Caco-2 (cell line): ENCODE measurements at places on chromosomes 5 and 9.

DNA sequence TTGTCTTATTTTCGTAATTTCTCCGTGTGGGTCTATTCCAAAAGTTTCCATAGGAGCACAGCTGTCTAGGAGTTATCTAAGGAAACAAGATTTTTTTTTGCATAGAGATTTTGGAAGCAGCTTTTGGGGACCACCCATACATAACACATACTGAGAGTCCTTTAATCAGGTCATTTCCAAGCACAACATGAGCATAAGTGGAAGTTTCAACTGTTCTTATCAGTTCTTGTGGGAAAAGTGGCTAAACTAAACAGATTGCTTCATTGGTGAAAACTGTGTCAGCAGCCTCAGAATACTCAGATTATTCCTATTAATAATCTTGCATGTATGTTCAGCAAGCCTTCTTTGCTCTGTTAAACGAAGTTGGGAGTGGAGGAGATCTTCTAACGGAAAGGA lies 153.6 kb upstream of the TYRP1 start:
- DNase-seq, result no peak

- DNase-seq, result no peak
These were observed 29.2 kb downstream of the PROP1 start for GRCh38 chr5:177966839-177967166.

DNA sequence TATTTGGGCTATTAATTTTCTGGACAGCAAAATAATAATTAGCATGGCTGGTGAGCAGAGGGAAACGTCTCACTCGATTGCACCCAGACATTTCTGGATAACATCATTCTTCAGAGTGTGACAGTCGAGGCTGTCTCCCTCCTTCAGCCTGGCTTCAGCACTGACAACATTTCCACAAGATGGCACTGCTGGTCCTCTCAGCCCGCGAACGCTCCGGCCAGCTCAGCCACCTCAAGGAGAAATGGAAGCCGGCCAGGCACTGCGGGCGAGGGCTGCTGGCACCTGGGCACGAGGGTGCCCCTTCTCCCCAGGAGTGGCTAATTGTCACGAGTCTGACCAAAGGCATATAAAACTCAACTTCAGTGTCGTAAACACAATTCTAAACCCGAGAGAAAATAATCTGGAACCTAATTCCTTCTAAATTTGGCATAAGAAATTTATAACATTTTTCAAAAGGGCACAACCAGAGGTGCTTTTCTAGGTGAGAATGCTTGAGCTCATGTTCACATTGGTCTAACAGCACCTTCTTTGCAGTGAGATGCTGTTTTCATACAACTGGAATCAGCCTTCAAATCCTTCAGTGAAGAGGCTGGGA lies 65.9 kb downstream of the DAP start:
- DNase-seq, result peak; percentile 63

DNA sequence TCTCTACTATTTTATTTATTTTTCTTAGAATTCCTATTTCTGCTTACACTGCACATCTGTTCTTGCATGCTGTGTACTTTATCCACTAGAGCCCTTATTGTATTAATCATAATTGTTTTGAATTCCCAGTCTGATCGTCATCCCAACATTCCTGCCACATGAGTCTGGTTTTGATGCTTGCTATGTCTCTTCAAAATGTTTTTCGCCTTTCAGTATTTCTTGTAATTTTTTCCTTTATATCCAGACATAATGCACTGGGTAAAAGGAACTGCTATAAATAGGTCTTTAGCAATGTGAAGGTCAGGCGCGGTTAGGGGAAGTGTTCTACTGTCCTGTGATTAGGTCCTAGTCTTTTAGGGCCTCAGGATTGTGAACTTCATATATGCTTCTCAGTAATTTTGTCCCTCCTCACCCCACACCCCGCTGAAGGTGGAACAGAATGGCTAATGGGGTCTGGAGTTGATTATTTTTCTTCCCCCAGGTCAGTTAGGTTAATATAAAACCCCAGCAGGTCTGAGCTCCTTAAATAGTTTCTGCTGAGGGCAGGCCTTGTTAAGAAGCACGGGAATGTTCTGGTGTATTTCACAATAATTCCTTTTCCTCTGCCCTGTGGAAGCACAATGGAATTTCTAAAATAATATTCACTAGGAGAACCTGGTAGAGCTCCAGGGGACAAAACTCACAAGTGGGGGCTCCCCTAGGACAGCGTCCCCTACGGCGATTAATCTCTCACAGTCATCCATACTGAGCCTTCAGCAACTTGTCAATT lies 146.6 kb upstream of the TUT7 start:
- no peak for DNase-seq

DNA sequence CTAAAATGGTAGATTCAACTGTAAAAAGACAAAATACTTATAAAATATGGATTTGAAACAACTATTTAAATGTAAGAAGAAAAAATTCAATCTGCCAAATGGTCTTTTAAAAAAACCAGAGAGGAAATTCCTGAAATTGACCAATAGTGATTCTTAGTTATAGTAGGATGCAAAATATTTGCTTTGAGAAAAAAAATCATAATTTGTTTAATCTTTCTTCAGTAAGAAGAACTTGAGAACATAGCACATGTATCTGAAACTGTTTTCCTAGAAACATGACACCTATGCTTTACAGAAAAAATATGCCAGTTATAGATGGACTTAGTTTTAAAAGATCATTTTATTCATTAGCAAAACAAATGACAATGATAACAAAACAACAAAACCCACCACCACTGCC lies 186.9 kb upstream of the CD180 start:
- no peak for DNase-seq

- DNase-seq, result no peak
These were observed 198.6 kb downstream of the PAX5 start for GRCh38 chr9:36835271-36835996.

DNA sequence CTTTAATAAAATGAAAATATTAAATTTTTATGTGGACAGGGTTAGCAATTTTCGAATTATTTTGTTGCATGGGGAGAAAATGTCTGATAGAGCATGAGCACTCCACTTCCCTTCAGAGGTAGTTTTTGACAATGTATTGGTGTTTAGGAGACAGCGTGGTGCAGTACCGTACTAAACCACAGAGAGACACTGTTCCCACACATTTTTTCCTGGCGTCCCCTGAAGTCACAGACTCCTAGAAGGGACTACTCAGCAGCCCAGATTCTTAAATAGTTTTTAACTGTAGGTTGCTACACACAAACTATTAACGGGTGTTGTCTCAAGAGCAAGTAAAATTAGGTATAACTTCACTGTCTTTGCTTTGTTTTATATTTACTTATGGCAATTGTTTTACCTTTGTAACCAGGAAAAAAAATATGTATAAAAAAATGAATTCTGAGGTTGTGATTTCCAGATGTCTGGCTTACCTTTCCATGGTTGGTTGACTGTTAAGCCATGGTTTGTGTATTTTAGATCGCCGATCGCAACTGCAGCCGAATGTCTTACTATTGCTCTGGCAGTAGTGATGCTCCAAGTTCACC lies 171.2 kb downstream of the DOCK8 start:
- DNase-seq, result peak; percentile 55

GRCh38 chr9:123354806-123355508 lies 1.0 kb upstream of the CRB2 start:
- no peak for DNase-seq

GRCh38 chr9:122821278-122821943 lies 7.0 kb downstream of the PDCL start:
- DNase-seq, result no peak

- no peak for DNase-seq
These were observed 21.0 kb downstream of the NIPBL start for GRCh38 chr5:36897616-36898015.

DNA sequence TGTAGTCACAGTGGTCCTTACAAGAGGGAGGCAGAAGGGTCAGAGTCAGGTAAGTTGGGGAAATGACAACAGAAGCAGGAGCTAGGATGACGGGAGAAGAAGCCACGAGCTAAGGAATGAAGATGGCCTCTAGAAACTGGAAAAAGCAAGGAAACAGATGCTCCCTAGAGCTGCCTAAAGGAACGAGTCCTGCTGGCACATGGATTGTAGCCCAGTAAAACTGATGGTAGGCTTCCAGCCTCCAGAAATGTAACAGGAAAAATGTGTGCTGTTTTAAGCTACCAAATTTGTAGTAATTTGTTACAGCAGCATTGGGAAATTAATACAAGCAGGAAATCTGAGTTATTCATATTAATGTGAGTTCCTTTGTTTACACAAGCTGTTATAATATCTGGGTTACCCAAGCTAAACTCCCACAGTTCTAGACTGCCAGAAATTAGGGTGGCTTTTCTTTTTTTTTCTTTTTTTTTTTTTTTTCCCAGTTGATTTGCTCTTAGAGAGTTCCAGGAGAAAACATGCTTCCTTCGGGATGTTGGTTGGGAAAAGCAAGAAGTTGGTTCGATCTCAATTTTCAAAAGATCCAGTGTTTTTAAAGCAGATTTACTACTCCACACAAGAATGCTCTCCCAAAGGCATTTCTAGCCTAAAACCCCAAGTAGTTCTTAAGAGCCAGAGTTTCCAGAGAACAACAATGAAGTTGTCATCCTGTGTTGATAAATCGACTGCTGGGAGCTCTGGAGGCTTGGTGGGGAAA lies 400.0 kb upstream of the SLC24A2 start:
- no peak for DNase-seq

GRCh38 chr5:88829775-88830174 lies 53.2 kb downstream of the MEF2C start:
- DNase-seq, result no peak

- DNase-seq, result no peak
These were observed 250.6 kb downstream of the ARRDC3 start for GRCh38 chr5:91132550-91132949.

DNA sequence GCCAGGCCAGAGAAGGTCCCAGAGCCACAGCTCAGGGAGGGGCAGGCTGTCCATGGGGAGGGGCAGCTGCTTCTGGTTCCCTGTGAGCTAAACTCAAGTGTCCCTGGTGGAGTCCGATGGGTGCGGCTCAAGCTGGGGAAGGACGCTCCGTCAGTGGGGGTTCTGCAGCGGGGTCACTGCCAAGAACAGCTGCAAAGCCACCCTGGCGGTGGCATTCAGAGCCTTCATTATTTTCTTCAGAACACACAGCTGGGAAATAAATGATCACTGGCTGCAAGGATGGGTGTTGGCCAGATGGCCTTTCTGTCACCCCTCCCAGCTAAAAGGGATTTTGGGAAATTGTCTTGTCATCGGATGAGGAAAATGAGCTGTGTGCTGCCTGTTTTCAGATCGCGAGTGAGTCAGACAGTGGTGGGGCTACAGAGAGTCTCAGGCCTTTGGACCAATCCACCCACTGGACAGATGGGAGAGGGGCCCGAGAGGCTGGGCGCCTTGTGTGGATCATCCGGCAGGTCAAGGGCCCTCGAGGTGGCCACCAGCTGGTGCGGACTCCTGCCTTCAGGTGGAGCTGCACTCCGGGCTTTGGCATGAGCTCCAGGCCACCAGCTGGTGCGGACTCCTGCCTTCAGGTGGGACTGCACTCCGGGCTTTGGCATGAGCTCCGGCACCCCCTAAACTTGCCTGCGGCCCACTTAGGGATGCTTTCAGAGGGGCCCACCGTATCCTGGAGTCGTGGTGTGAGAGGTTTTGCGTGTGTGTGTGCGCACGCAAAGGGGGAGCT lies 17.9 kb upstream of the GFPT2 start:
- DNase-seq, result no peak

DNA sequence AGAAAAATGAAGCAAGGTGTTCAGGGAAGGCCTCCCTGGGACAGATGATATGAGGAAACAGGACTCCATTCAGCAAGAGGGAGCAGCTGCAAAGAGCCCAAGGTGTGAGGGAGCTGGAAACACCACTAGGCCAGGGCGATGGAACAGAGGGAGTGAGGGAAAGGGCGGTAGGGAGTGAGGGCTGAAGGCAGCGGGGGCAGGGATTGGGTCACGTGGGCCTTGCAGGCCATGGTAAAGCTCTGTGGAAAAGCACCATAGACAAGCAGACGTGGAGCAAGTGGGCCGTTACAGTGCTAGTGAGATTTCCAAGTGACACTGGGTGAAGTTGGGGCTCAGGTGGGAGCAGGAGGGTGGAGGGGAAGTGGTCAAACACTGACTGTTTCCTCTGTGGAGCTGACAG lies 10.8 kb upstream of the PRRC1 start:
- DNase-seq, result no peak

- peak; percentile 58 for DNase-seq
These were observed 9.7 kb downstream of the ORM2 start for GRCh38 chr9:114339130-114339908.

DNA sequence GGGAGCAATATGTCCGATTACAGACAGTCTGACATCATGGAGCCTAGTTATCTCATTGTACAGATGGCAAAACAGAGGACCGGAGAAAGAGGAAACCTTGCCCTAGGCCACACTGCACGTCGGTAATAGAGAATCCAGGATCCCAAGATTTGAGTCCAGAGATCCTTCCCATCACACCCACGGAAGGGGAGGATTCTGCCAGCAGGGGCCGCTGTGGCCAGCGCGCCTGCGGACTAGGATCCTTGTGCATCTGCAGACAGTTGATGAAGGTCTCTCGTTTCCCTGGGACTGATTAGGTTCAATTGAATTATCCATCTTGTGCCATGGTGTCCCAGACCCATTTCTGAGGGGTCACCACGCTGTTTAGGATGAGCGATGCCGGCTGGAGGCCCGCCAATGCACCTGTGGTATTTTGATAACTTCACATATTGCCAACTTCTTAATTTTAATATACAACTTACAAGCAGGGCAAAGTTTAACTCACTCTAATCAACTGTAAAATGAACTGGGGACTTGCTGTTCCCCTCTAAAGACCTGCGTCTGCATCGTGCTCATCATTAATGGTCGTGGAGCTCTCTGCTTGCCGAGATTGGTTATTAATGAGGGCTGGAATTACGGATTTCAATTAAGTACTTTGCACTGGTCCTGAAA lies 592.7 kb upstream of the BRINP1 start:
- DNase-seq, result no peak

GRCh38 chr9:26551451-26551850 lies 341.2 kb downstream of the CAAP1 start:
- DNase-seq, result no peak

DNA sequence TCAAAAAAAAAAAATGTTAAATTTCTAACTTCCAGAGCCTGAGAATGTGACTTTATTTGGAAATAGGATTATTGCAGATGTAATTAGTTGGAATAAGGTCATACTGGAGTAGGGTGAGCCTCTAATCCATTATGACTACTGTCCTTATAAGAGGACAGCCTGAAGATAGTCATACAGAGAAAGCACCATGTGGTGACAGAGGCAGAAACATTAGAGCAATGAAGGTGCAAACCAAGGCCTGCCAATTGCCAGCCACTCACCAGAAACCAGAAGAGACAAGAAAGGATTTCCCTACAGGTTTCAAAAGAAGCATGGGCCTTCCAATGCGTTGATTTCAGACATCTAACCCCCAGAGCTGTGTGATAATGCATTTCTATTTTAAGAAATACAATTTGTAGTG lies 659.2 kb upstream of the CHD1 start:
- DNase-seq, result no peak

GRCh38 chr9:127545196-127546124 lies 66.6 kb upstream of the STXBP1 start:
- DNase-seq, result peak; percentile 83

DNA sequence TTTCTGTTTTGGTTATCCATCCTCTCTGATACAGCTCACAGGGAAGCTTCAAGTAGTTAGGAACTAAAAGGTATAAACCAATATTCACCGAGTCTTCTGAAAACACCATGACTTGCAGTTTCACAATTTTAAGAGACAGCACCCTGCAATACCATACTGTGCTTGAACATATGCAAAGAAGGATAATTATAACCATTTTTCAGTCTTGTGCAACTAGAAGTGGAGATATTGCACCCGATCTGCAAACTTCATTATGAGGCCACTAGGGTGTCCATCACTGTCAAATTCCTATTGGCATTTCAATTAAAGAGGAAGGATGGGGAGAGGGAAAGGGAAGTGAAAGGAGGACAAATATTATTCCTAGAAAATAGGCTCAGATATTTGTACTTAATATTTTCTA lies 32.4 kb upstream of the CEP120 start:
- DNase-seq, result no peak

GRCh38 chr5:69038539-69038938 lies 55.3 kb upstream of the SLC30A5 start:
- no peak for DNase-seq
